ENCODE measurements at places on chromosomes 5 and 9. TPM values are rescaled to one million over a fixed set of nuclear protein-coding genes. Genes with fewer than 3 reads are reported as not detected.

- no peak for DNase-seq
Measured at GRCh38 chr9:117214416-117214815, 200.4 kb downstream of the ASTN2 start.

DNA sequence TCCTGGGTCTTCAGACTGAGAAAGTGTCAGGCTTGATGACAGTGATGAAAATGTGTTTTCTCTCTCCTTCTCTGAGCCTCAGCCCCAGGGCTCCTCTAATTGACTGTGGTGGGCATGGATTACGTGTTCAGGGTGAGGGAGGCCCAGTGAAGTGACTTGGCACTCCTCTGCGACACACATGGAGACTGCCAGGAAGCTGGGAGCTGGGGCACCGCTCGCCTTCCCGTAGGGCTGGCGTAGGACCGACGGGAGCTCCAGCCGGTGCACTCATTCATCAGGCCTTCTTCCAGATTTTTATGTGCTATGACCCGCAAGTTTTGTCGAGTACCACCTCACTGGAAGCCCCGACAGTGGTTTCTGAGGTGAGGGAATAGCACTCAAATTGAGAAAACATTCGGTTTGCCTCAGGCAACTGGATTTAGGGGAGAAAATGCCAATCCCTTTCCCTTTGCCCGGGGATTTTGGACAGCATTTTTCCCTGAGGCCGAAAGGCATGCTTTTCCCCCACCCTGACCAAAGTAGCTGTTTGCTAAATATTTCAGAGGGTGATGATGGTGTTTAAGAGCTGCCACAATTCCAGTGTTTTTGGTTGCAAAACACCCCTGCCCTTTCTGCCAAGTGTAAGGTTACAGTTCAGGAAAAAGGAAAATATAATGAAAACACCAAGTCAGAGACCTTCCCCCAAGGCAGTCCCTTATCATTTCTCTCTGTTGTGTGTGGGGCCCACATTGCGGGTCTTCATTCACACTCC lies 83.7 kb downstream of the PCSK5 start:
- no peak for DNase-seq

DNA sequence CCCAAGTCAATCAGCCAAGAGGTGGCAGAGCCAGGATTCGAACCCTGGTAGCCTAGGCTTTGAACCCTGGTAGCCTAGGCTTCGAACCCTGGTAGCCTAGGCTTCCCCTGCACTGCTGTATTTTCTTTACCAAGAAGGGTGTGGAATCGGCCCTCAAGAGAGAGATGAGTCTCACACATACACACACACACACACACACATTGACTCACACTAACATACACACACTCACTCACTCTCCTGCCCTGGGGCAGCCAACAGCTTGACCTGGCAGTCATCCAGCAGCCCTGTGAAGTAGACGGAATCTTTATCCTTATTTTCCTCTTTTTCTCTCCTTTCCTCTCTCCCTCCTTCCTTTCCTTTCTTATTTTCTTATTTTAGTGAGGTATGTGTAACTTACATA lies 55.4 kb upstream of the RPL26L1 start:
- no peak for DNase-seq

- DNase-seq = no peak
Measured at GRCh38 chr9:24590432-24590831, 44.7 kb upstream of the IZUMO3 start.

- no peak for DNase-seq
Measured at GRCh38 chr5:69270840-69271239, 36.2 kb downstream of the CDK7 start.

GRCh38 chr5:122615146-122615545 lies 159.7 kb upstream of the SNX2 start:
- no peak for DNase-seq

GRCh38 chr9:31119890-31120454 lies 1264.5 kb upstream of the ACO1 start:
- DNase-seq = no peak

GRCh38 chr5:157478726-157479125 lies 18.7 kb downstream of the NIPAL4 start:
- DNase-seq = no peak

DNA sequence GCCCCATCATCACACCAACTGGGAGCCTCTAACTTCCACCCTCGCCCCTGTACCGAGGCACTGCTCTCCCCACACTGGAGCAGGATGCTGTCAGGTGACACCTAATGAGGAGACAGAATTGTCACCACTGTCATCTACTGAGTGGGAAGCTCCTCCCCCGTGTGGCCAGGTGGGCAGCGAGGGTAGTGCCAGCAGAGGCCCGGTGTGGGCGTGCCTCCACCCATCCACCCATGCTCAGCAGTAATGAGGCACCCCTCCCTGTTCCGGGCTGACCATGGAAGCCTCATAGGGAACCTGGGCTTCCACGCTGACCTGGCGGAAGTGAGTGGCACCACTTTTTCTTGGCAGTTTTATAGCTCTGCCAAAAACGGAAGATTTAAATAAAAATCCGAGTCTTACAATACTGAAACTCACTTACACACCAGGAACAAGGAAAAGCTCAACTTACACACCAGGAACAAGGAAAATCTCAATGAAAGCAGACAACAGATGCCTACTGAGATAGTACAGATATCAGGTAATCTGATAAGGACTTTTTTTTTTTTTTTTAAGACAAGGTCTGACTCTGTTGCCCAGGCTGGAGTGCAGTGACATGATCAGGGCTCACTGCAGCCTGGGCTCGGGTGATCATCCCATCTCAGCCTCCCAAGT lies 30.6 kb upstream of the ASS1 start:
- no peak for DNase-seq

GRCh38 chr5:104937598-104937997 lies 1375.0 kb upstream of the NUDT12 start:
- no peak for DNase-seq

GRCh38 chr5:137564398-137564961 lies 65.4 kb upstream of the SPOCK1 start:
- DNase-seq = no peak

DNA sequence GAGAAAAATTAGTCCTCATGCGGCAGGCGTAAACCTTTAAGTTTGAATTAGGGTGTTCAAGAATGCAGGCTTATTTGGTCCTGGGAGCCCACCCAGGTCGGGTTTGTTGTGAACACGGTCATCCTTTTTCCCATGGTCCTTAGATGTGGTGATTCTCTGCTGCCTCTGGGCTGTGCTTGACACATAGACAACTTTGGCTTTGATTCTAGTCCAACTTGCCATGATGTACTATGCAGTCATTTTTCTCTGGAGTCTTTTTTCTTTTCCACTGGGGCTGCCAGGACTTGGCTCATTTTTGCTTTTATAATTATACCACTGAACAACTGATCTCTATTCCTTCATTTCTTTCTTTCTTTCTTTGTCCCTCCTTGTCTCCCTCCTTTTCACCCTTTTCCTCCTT lies 218.6 kb downstream of the SREK1 start:
- no peak for DNase-seq

DNA sequence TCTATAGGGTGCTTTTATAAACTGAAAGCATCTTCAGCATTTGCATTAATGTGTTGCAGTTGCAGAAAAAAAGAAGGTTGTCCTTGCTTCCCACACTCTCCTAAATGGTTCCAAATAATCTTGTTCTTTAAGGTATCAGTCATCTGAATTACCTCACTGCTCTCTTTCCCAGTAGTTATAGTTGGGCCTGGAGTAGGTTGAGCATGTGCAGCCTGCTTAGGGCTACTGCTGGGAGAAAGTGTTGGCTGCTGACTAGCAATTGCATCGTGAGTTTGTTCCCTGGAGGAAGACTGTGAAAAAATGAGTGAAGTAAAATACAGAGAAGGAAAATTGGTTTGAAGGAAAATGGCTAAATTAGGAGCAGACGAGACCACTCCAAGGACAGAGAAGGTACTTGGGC lies 74.5 kb downstream of the PRR16 start:
- DNase-seq = no peak

GRCh38 chr5:120405286-120405864 lies 58.7 kb upstream of the PRR16 start:
- DNase-seq = no peak

DNA sequence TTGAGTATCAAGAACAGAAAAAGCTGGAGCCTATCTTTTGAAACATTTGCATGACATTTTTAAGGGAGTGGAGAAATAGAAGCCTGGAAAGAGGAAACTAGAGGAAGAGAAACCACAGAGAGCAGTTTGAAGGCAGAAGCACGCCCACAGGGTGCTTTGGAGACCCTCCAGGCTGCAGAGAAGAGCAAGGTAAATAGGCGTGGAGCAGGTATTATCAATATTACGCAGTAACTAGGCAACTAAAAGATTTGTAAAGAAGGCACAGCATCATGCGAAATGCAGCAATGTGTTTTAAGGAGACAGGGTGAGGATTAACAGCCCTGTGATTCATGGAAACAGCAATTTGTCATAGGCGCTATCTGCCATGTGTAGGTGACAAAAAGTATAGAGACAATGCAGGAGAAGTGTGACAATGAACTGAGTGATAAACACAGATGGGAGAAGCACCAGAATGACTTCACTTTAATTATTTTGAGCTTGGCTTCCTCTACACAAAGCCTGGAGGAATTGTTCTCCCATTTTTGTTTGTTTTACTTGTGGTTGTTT lies 281.2 kb downstream of the BRINP1 start:
- DNase-seq = no peak

- DNase-seq = no peak
Measured at GRCh38 chr5:150402901-150403342, 9.8 kb downstream of the CD74 start.

DNA sequence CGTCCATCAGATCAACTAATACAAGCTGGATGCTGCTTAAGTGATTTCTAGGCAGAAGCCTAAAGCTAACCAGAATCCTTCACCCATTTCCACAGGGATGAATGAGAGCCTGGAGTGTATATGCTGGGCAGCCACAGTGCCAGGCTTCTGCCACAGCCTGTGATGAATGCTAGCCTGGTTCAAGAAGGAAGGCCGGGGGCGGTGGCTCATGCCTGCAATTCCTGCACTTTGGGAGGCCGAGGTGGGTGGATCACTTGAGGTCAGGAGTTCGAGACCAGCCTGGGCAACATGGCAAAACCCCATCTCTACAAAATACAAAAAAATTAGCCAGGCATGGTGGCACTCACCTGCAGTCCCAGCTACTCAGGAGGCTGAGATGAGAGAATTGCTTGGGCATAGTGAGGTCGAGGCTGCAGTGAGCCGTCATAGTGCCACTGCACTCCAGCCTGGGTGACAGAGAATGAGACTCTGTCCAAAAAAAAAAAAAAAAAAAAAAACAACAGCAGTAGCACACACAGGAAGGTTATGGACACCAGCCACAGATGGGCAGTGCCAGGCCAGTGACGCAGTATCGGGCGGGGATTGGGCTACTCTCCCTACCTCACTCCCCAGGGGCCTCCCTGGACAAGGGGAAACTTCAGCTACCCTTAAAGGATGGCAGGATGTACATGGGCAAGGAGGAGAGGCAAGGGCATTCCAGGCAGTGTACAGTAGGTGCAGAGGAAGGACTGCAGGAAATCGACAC lies 23.1 kb upstream of the HMCN2 start:
- DNase-seq = no peak

GRCh38 chr9:112665347-112665746 lies 52.6 kb downstream of the INIP start:
- DNase-seq = no peak

- no peak for DNase-seq
Measured at GRCh38 chr9:86369810-86370209, 15.6 kb upstream of the TUT7 start.

DNA sequence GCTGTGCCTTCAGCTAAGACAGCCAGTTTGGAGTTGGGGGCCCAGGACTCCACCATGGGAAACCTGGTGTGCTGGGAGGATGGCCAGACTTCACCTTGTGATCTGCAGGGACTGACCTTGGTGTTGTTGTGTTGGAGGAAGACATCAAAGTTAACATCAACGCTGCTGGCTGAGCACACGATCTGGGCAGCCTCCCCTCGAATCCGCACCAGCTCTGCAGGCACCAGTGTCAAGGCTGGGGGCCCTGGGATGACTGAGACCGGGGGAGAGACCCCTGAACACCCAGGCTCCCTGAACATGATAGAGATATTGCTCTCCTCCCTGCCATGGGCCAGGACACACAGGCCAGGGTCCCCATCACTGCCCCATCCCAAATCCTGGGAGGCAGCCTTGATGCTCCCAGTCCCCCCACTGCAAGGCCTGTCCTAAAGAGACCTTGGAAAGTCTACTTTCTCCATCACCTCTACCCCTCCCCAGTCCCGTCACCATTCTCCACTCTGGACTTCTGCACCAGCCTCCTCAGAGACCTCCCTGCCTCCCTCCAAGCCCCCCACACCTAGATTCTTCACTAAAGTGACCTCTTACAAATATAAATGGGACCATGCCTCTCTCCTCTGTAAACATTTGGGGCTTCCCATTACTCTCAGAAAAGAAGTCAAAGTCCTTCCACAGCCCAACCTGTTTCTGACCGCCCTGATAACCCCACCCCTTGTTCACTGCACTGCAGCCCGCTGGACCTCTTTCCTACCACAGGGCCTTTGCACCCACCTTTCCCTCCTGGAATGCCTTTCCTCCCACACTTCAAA lies 8.2 kb downstream of the CSF1R start:
- peak; percentile 81 for DNase-seq

DNA sequence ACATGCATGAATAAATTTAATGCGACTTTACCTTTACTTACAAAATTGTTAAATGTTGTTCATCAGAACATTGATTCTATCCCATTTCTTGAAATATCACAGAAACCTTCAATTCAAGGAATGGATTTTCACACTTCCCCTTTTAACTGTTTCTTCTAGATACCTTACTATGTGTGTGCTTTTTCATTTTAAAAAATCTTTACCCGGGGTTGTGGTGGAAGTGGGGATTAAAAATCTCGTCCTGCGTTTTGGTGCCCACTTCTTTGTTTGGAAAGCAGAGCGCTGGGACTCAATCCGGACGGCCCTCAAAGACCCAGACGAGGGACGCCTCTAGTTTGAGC lies 5.8 kb upstream of the MEF2C start:
- no peak for DNase-seq

DNA sequence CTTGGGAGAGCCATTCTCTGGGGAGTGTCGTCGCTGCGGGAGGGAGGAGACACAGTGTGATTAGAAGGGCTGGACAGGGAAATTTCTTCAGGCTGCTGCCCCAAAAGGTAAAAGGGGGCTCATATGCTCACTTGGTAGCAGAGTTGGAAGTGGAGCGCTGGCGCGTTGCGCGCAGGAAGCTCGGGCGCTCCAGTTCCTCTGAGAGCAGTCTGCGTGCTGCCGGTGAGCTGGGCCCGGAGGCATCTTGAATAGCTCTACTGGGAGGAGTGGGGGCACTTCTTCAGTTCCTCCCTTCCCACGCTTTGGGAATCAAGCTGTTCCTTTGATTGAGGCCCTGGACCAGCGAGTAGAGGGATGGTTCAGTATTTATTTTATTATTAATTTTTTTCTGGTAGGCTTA lies 2.7 kb downstream of the RXFP3 start:
- DNase-seq = no peak

The HAVCR2 gene
- total RNA-seq = 4.4 TPM

The SYK gene
- 12.0 TPM for total RNA-seq

The INSL6 gene
- not detected for total RNA-seq

The AHRR gene
- total RNA-seq = 11.3 TPM

The NEURL1B gene
- total RNA-seq = 30.9 TPM

The LCN15 gene
- total RNA-seq = not detected

The MYOT gene
- total RNA-seq = 5.4 TPM
